ENCODE measurements at places on chromosomes 11 and 22. TPM values are rescaled to one million over a fixed set of nuclear protein-coding genes. Genes with fewer than 3 reads are reported as not detected.

- H3K27me3 ChIP-seq: no peaks in the 10 kb centered on the region
- peak; percentile 48 for DNase-seq
- peak within 1 kb of the TSS; percentile 85 for H3K4me3 ChIP-seq
- no peaks in the 10 kb centered on the region for H3K36me3 ChIP-seq
- peaks cover 19% of the 10 kb centered on the region for H3K4me1 ChIP-seq
- H3K27ac ChIP-seq: peak within 1 kb of the TSS; percentile 83
Measured at GRCh38 chr11:63916837-63917691, at the start of gene RCOR2. Gene RCOR2, minus strand, starts transcription at chr11:63917164. Its CDS starts 708 bp downstream, at chr11:63916456.

The DEPDC7 gene
- total RNA-seq: 11.7 TPM

DNA sequence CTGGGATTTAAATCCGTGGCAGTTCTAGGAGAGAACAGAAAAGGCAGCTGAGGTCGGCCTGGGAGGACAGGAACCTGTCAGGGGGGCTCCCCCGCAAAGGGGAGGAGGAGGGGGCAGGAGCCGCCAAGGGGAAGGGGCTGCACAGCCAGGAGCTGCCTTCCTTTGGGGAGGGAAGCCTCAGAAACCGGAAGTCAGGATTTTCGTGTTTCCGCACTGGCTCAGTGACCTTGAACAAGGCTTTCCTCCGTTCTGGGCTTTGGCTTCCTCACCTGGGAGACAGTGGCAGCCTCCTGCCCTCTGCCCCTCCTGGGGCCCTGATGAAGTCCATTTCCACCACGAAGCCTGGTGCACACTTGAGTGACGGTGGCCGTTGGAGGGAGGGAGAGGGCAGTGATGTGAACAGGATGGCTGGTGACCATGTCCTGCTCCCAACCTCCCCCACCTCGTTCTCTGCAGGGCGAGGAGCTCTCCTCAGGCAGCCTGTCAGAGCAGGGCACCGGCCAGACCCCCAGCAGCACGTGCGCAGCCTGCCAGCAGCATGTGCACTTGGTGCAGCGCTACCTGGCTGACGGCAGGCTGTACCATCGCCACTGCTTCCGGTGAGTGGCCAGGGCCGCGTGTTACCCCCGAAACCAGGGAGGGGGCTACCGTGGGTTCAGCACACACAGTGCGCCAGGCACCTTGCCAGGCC lies 12.6 kb downstream of the MICALL1 start:
- no peak overlapping the region for H3K27ac ChIP-seq
- DNase-seq: no peak
- no peaks in the 10 kb centered on the region for H3K36me3 ChIP-seq
- H3K27me3 ChIP-seq: no peaks in the 10 kb centered on the region
- H3K4me3 ChIP-seq: no peak overlapping the region

The ZNF143 gene
- 51.3 TPM for total RNA-seq

The PHETA2 gene
- 0.74 TPM for total RNA-seq

The RAC2 gene
- 295 TPM for total RNA-seq

DNA sequence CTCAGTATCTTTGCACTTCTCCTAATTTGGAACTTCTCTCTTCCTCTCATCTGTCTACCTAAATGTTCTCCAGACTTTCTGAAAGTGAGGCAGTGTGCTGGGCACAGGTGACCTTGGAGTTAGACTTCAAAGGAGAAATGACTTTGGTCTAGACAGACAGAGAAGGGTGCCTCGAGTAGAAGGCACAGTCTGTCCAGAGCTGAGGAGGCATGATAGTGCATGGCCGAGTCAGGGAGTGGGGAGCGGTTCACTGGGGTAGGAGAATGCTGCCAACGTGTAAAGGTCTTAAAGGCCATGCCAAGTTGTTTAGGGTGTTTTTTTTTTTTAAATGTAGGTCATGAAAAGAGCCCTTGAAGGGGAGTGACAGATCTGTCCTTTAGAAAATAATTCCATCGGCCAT lies 17.3 kb upstream of the ZBTB16 start:
- H3K27ac ChIP-seq: no peak overlapping the region
- no peaks in the 10 kb centered on the region for H3K36me3 ChIP-seq
- no peak overlapping the region for H3K4me3 ChIP-seq

GRCh38 chr11:116215471-116216113 lies 557.2 kb downstream of the BUD13 start:
- no peak overlapping the region for H3K4me3 ChIP-seq
- DNase-seq: no peak
- no peaks in the 10 kb centered on the region for H3K4me1 ChIP-seq
- H3K27me3 ChIP-seq: peaks cover 33% of the 10 kb centered on the region
- H3K27ac ChIP-seq: no peak overlapping the region

DNA sequence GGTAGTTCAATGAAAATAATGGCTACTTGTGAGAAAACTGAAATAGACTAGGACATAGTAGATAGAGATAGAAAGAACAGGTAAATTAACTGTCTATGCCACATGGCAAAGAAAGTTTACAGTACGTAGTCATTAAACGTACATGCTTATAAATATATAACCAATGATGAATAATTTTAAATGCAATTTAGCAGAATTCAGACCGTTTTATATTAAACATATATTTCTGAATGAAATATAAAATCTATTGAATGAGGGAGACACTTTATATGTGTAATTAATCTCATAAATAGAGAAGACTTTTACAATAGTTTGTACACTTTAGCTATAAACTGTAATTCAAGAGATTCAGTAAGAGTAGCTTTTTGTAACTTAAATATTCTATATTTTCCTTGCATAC lies 124.4 kb upstream of the VPREB1 start:
- no peaks in the 10 kb centered on the region for H3K4me1 ChIP-seq
- no peaks in the 10 kb centered on the region for H3K36me3 ChIP-seq
- no peak overlapping the region for H3K27ac ChIP-seq
- no peak for DNase-seq

DNA sequence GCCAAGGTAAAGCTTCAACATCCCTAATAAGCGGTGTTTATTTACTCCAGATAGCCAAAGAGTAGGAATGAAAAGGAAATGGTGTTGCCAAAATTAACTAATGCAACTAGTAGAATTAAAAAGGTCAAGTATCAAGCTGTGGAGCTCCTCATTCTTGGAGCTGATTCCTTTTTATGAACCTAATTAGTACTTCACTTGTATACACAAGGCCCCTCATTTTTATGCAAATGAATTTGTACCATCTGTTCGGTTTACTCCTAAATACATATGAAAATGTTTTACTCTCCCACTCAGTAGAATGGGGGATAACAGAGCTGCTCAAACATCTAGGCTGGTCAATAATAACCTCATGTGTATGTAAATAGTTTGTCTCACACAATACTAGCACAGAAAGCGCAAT lies 426.4 kb upstream of the LUZP2 start:
- no peak overlapping the region for H3K4me3 ChIP-seq
- no peak for DNase-seq
- H3K27ac ChIP-seq: no peak overlapping the region
- no peaks in the 10 kb centered on the region for H3K27me3 ChIP-seq
- no peaks in the 10 kb centered on the region for H3K4me1 ChIP-seq

DNA sequence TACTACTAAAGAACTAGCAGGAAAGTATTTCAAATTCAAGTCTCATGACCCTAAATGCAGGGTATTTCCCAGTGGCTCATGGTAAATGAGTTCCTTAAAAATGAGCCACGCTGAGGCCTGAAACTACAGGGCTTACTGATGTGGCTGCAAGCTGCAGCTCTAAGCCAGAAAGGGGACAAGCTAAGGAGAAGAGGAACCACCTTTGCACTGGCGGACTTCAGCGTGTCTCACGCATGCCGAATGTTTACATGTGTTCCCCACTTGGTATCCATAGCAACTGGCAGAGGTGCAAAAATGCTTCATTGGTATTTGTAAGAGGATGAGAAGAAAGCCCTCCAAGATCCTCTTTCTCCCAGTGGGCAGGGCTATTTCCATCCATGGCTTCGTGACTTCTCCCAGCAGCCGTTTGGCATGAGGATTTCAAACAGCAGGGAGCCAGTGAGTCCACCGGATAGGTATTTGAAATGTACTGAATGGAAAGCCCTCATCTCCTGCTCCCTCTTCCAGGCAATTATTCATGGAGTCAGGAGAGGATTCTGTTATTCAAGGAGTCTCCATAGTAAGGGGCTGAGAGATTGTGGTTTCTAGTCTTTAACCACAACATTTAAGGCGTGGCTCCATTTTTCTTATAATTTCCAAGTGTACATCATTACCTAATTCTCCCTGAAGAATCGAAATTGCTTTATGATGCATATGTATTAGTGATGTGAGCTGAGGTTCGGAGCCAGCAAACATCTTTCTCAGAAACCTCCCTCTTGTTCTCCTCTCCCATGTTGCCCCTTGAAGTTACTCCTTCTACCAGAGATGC lies 55.3 kb upstream of the CD44 start:
- no peaks in the 10 kb centered on the region for H3K27me3 ChIP-seq
- H3K27ac ChIP-seq: peak overlapping the region; percentile 98
- H3K36me3 ChIP-seq: no peaks in the 10 kb centered on the region
- H3K4me1 ChIP-seq: peaks cover 40% of the 10 kb centered on the region
- DNase-seq: peak; percentile 87
- peak overlapping the region; percentile 79 for H3K4me3 ChIP-seq

DNA sequence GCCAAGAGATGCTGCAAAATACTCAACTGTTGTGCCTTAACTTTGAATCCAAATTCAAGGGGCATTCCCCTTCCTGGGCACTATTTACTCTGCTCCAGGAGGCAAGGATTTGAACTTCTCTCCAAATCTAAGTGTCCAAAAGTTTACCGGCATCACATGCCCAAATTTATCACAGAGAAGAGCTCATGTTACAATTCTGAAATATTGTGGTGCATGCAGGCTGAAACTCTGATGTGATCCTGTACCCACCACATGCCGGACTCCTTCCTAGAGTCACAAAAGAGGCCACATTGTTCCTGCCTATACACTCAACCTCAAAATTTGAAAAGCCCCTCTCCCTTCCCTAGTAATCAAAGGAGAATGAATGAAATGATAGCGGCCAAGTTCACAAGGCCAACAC lies 1.3 kb downstream of the TRAF6 start:
- no peak for DNase-seq
- peak overlapping the region; percentile 98 for H3K4me3 ChIP-seq
- no peaks in the 10 kb centered on the region for H3K36me3 ChIP-seq
- peaks cover 2% of the 10 kb centered on the region for H3K27me3 ChIP-seq
- peaks cover 48% of the 10 kb centered on the region for H3K4me1 ChIP-seq

The TREH gene
- total RNA-seq: not detected

GRCh38 chr11:64660706-64661105 lies 62.3 kb downstream of the NRXN2 start:
- no peak overlapping the region for H3K4me3 ChIP-seq
- no peak overlapping the region for H3K27ac ChIP-seq
- no peaks in the 10 kb centered on the region for H3K27me3 ChIP-seq
- no peak for DNase-seq
- H3K36me3 ChIP-seq: no peaks in the 10 kb centered on the region

DNA sequence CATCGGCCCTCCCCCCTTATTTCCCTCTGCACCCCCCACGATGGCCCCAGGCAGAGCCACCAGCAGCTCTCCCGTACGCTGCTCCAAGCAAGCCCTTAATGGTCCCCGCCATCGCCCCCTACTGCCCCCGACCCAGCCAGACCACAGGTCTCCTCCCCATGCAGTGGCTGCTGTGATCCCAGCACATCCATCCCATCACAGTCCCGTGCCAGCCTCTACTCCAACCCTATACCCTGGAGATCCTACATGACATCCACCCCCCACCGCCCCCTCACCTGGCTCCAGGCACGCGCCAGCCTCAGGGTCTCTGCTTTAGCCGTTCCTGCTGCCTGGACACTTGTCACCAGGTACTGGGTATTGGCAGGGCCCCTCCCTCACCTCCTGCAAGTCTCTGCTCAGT lies 85.8 kb upstream of the RTL6 start:
- H3K36me3 ChIP-seq: no peaks in the 10 kb centered on the region
- H3K4me3 ChIP-seq: no peak overlapping the region
- no peak overlapping the region for H3K27ac ChIP-seq
- peaks cover 2% of the 10 kb centered on the region for H3K27me3 ChIP-seq
- DNase-seq: no peak

DNA sequence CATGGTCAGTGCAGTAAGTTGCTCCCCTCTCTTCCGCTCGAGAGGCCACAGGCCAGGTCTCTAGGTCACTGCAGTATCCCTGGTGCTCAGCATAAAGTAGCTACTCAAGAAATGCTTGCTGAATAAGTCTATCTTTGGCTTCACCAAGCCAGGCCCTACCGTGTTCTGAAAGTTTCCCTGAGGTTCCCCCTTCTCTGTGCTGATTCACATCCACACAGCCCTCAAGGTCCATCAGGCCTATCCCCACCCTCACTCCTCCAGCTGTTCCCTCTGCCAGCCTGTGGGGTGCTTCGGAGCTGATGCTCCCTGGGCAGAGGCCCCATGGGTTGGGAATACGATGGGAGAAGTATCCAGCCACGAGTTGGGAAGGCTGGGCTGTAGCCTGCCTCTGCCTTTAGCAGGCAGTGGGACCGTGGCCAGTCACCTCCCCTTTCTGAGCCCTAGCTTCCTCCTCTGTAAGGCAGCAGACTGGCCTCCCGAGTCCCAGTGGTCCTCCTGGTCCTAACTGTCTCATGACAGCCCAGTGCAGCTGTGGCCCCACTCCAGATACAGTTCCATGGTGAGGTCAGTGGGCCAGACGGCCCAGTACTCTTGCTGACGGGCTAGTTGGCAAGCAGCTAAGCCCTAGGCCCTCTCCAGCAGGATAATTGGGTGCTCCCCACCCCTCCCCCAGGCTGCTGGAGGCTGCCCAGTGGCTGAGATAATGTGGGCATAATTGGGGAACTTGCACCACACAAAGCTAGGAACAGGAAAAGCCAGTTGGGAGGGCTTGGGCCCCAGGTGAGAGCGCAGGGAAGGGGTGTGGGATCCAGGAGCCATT lies 48.2 kb downstream of the NECTIN1 start:
- peak overlapping the region; percentile 15 for H3K27ac ChIP-seq
- H3K4me3 ChIP-seq: no peak overlapping the region
- peaks cover 3% of the 10 kb centered on the region for H3K36me3 ChIP-seq
- no peak for DNase-seq
- no peaks in the 10 kb centered on the region for H3K27me3 ChIP-seq

- H3K27me3 ChIP-seq: no peaks in the 10 kb centered on the region
- H3K36me3 ChIP-seq: no peaks in the 10 kb centered on the region
- no peaks in the 10 kb centered on the region for H3K4me1 ChIP-seq
Measured at GRCh38 chr11:11454671-11455223, 101.7 kb upstream of the CSNK2A3 start.

The SNRPD3 gene
- 83.9 TPM for total RNA-seq

The HEPHL1 gene
- not detected for total RNA-seq

DNA sequence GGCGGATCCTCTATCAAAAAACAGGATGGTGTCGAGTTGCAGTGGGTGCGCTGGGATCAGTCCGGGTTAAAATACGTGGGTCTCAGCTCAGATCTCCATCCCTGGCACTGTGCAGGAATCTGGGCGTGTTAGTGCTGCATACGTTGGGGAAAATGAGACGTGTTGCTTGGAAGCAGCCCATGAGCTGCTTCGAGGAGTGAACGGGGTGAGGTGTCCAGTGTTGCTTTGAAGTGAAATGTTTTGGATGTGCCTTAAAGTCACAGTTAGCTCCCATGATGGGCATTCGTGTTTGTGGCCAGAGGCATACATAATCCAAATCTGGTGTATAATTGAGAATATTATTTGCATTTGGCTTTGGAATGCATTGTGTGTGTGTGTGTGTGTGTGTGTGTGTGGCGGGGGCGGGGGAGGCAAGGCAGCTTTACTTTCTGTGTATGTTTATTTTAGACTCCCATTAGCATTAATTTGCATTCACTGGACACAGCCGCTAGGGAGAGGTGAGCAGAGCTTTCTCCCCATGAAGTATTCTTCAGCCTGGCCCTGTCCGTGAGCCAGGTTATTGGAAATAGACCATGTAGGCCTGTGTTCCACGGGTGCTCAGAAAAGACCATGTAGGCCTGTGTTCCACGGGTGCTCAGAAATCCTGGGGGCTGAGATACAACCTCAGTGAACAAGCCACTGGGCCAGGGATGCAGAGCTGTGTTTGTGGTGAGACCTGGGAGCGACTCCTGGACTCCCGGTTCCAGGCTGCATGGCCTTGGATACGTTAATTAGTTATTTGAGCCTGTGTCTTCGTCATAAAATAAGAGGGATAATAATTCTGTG lies 134.6 kb downstream of the ST3GAL4 start:
- no peaks in the 10 kb centered on the region for H3K27me3 ChIP-seq
- no peak for DNase-seq
- no peaks in the 10 kb centered on the region for H3K4me1 ChIP-seq
- no peak overlapping the region for H3K4me3 ChIP-seq
- H3K27ac ChIP-seq: no peak overlapping the region

Measured in naive thymus-derived CD8-positive, alpha-beta T cell (primary cell).